ENCODE measurements at places on chromosomes 1 and 21. TPM values are rescaled to one million over a fixed set of nuclear protein-coding genes. Genes with fewer than 3 reads are reported as not detected.

Gene KRTAP7-1
- not detected for total RNA-seq

DNA sequence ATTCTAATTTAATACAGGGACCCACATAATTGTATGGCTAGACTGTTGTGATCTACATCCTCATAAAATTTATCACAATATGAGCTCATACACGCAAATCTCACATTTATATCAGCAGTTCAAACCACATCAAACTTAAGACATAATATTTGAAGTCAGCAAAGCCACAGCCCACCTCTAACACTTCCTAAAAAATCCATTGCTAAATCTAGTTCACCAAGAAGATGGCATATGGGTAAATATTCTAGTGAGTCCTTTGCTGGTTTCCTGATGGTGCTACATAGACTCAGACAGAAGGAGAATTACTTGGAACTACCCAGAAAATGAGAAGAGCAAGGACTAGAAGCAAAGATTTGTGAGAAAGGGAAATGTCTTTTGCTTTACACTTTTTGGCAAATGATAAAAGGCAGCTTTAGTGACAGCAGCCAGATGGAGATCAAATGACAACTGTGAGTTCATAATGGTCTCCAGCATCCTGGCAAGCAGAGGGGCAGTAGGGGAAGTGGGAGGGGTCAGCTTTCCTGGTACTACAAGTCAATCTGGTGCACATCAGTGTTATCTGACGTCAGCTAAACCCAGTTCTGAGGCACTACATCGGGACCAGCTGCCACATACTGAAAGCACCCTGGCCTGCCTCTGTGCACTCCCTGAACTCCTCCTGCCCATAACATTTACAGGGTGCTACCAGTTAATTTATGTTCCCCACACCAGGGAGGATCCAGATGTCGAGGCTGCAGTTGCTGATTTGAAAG is 10.6 kb upstream of the GADD45A start:
- DNase-seq, result peak; percentile 51

- DNase-seq, result no peak
Observed at GRCh38 chr1:176560681-176561080, 97.7 kb downstream of the PAPPA2 start.

GRCh38 chr1:18373882-18374493 is 106.7 kb upstream of the KLHDC7A start:
- no peak for DNase-seq

GRCh38 chr1:31671147-31671546 is 26.5 kb upstream of the PEF1 start:
- DNase-seq, result no peak

DNA sequence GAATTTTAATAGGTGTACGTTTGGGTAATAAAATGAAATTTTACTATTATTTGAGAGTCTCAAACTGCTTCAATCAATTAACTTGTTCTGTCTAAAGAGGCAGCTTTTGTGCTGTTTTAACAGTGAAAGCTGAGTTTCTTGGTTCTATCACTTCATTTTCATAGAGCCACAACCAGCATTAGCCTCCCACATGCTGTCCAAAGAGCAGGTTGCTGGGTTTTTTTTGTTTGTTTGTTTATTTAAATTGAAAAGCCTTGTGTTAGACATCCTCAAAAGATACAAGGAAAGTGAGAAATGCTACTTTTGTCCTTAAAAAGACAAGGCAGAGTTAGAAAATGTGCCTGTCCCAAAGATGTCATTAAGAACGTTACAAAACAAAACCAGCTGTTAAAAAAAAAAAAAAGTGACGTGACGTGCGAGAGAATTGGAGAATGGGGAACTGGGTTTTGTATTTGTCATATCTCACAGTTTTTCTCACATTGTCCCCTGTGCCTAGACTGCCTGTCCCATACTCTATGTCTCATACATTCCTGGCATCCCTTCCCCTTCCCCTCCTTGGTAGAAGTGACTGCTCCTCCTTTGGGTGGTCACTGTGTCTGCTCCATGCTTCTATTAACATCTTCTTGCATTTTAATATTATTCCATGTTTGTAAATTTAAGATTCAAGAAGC is 63.1 kb upstream of the CD34 start:
- DNase-seq, result no peak
